ENCODE measurements at places on chromosomes 4 and X. TPM values are rescaled to one million over a fixed set of nuclear protein-coding genes. Genes with fewer than 3 reads are reported as not detected.

The CRMP1 gene
- 0.37 TPM for total RNA-seq

The IL9R gene
- not detected for total RNA-seq

The SH3D19 gene
- total RNA-seq, result 67.3 TPM

The TCEAL2 gene
- not detected for total RNA-seq

The KLHL13 gene
- 10.4 TPM for total RNA-seq

The CSAG3 gene
- not detected for total RNA-seq

DNA sequence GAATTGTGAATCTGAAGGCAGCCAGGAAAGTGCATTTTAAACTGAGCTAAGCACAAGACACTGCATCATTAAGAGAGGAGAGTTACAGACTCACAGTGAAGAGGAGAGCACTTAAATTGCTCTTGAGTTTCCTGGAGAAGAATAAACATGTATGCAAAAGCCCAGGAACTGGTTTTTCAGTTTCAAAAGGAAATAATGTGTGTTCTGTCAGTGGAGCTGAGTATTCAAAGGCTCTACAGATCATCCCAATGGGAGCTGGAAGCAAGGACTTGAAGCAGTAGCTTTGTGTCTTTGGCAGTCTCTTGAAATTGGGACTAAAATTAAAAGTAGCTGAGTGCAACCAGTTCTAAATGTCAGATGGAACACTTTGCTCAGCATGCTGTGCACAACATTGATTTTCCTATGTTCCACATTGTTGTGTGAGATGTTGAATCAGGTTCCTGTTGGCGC is 147.5 kb upstream of the ANK2 start:
- no peak for DNase-seq

- DNase-seq, result no peak
Observed at GRCh38 chr4:175339100-175339707, 421.0 kb downstream of the ADAM29 start.

DNA sequence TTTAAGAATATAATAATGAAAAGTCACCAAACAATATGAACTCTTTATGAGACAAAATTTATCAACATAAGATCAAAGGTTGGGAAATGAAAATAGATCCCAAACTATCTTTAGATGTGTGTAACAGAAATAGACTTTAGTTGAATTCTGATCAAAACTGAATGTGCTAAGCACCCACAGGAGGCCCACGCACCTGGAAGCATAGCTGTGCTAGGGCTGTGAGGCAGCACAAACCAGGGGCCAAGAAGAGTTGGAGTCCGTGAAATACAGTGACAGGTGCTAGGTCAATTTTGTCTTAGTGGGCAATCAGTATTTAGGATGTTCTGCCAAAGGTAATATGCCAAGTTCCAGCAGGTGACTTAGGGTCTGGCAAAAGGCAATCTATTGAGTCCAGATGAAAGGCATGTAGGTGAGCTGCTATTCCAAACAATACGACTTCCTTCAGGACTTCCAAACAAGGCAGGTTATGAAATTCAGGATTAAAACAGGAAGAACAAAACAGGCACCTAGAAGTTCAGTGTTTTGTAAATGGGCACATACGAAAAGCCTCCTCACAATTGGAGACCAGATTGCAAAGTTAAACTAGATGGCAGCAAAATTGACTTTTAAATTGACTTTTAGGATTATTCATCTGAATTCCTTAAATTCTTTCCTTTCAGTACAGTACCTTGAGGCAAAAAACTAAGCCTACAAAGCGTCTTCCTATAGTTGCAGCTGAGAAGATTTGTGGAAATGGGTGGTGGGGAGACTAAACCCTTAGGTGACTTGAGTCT is 4.7 kb upstream of the PCDH18 start:
- DNase-seq, result no peak

DNA sequence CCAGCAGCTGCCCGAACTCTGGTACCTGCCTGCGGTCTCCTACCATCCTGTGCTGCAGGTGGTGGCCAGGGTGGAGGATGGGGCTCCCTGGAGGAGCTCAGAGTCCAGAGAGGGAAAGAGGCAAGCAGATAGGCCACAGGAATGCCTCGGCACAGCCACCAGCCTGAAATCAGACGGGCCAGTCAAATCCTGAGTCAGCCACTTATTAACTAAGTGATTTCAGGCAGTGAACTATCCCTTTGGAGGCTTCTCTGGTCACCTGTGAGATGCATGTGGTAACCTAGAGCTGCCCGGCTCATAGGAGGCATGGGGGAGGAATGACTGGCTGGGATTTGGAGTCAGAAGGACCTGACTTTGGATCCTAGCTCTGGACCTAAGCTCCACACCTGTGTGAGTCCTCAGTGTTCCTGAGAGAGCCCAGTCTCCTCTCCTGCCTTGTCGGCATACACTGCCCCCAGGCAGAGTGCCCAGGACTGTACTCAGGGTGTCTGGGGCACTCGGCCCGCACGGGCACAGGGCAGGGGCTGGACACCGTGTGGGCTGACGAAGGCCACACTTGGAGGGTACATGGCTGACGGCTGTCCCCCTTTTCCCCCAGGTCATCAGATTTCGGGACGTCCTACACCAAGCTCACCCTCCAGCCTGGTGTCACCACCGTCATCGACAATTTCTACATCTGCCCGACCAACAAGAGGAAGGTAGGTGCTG is 96.4 kb upstream of the PSAPL1 start:
- no peak for DNase-seq

GRCh38 chrX:20361081-20361889 is 94.6 kb upstream of the RPS6KA3 start:
- DNase-seq, result no peak

DNA sequence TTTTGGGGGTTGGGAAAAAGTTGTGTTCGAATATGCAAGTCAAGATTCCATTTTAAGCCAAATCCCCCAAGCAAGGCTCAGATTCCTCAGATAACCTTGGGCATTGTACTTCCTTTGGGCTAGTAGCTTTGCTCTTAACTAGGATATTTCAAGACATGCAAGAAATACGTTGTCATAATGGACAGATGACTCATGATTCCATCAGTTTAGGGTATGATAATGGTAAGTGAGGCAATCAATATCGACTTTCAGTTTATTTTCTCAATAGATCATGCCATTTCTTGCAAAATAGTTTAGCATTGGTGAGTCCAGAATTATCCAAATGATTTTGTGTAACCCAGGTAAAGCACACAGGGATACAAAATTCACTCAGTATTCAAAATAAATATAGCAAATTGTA is 25.4 kb downstream of the CFAP299 start:
- no peak for DNase-seq

- no peak for DNase-seq
Observed at GRCh38 chrX:40875476-40875875, 140.1 kb upstream of the MED14 start.

DNA sequence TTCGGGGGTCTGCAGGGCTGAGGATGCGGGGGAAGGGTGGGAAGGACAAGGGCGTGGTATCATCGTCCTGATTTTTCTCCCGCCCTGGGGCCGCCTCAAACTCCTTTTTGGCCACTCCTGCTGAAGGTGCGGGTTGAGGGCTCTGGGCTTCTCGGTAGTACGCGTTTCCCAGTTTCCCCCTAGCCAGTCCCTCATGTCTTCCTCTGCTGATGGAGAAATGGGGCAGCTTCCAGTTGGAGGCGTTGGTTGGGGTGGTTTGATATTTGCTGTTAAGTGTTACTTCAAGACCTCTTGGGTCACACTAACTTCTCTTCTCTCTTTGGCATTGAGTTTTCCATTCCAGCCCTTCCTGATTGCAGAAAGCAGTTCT is 482 bp downstream of the GSTCD start:
- peak; percentile 49 for DNase-seq
